Activated T-helper 1 cell treated with Interleukin-2 at 50 U/mL for 16 hours (primary cell): ENCODE measurements at places on chromosomes 13 and 19.

GRCh38 chr19:23440207-23440606 is 44.9 kb upstream of the ZNF91 start:
- no peak for DNase-seq

DNA sequence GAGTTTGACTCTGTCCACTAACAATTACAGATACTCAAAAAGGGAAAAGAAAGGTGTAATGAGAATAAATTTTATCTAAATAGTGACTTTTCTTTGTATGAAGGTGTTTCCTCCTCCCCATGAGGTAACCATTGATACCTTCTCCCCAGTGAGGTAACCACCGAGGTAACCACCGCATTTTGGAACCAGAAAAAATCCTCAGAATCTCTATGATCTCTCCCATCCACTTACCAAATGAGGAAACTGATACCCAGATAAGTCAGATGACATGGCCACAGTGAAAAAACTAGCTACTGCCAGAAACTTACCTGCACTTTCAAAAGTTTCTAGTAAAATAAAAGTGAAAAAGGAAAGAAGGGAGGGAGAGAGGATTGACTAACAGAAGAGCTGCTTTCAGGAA is 124.0 kb upstream of the FNDC3A start:
- DNase-seq = no peak

DNA sequence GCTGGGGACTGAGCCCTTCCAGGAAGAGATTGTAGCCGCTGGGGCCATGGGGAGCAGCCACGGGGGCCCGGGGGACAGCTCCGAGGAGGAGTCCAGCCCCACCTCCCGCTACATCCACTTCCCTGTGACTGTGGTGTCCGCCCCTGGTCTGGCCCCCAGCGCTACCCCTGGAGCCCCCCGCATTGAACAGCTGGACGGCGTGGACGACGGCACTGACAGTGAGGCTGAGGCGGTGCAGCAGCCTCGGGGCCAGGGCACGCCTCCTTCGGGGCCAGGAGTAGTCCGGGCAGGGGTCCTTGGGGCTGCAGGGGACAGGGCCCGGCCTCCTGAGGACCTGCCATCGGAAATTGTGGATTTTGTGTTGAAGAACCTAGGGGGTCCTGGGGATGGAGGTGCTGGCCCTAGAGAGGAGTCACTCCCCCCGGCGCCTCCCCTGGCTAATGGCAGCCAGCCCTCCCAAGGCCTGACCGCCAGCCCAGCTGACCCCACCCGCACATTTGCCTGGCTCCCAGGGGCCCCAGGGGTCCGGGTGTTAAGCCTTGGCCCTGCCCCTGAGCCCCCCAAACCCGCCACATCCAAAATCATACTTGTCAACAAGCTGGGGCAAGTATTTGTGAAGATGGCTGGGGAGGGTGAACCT is 9.6 kb downstream of the IGFLR1 start:
- DNase-seq = no peak

GRCh38 chr19:57812226-57812625 is 2.5 kb downstream of the ZNF552 start:
- no peak for DNase-seq

DNA sequence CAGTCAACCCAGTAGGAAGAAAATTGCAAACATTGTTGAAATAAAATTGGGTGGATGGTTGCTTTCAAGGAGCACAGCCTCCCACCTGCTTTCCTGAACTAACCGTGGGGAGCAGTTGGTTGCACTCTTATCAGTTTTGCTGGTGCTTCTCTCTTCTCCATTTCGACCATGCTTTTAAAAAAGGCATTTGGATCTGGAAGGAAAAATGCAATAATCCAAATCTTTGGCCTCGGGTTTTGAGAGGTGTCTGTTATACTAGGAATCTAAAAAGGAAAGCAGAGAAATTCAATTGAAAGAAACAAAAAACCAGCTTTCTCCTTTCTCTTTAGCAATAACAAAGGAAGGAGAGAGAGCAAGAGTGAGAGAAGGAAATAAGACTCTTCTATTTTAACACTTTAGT is 113.6 kb upstream of the ARGLU1 start:
- no peak for DNase-seq

- no peak for DNase-seq
These were observed 29.8 kb downstream of the DZIP1 start for GRCh38 chr13:95614641-95615245.

DNA sequence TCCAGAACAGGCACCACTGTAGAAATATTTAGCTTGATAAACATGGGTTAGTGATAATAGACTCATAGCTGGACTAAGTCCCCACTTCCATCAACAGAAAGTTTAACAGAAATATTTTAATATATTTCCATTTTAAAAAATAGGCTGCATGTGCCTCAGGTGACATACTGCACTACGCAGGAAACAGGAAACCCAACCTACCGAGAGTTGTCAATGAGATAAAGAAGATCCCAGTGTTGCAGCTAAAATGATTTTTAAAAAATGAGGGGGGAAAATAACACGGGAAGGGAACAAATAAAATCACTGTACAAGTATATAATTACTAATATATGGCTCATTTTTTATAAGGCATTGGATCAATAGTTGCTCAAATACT is 154.8 kb downstream of the TBC1D4 start:
- DNase-seq = no peak

GRCh38 chr13:30676672-30677071 is 58.7 kb upstream of the ALOX5AP start:
- DNase-seq = no peak

- DNase-seq = no peak
These were observed 104.3 kb upstream of the FRY start for GRCh38 chr13:31927219-31927653.

- DNase-seq = no peak
These were observed 29.1 kb downstream of the CERS4 start for GRCh38 chr19:8238251-8238650.

DNA sequence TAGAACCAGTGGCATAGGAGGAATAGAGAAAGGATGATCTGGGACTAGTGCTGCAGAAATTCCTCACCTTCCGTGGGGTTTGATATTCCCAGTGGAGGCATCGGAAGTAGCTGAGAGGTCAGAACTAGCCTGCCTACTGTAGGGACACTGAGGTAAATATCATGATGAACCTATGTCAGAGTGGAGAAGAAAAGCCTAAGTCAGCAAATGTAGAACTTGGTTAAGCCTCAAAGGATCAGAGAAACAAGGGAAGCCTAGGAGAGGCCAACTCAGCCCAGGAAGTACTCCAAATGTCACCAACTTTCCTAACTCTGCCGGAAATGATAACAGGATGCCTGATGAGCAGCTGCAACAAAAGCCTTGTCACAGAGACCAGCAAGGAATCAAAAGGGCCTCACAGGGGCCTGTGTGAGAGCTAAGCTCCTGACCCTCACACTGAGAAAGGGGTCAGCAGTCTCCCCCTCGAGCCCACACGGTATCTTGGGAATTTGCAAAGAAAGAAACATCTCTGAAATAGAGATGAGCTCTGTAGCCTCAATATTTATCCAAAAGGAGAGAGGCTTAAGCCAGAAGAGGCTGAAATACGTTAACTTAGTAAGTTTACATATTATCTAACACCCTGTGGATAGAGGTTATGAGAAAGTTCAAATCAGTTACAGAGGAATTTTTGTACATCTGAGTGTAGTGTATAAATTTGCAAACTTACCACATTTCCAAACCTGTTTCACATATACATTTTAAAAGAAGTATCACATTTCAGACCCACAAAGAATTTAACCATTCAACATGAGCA is 1064.3 kb downstream of the DIAPH3 start:
- no peak for DNase-seq

- no peak for DNase-seq
These were observed 3.5 kb upstream of the RPS9 start for GRCh38 chr19:54197121-54197520.

GRCh38 chr13:92974905-92975429 is 251.6 kb upstream of the GPC6 start:
- DNase-seq = no peak

DNA sequence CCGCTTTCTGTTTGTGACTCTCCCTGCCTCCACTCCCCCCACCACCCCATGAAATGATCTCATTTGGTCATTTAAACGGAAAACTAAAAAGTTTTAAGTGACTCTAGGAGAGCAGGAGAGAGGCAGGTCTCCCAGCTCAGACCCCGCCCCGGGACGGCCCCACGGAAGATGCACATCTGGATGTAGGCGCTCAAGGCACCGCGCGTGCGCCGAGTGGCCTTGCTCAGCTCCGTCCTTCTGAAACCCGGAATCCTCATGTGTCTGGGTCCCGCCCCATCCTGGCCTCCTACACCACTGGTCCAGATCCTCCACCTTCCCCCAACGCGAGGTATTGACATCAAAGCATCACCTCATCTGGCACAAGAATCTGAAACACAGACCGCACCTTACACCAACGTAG is 15.7 kb upstream of the IGFL1 start:
- DNase-seq = no peak

GRCh38 chr13:99261059-99261458 is 2.9 kb upstream of the GPR18 start:
- DNase-seq = no peak

- no peak for DNase-seq
These were observed 52.2 kb downstream of the WDFY2 start for GRCh38 chr13:51636349-51636890.
